ENCODE measurements at places on chromosomes 6 and 20.

DNA sequence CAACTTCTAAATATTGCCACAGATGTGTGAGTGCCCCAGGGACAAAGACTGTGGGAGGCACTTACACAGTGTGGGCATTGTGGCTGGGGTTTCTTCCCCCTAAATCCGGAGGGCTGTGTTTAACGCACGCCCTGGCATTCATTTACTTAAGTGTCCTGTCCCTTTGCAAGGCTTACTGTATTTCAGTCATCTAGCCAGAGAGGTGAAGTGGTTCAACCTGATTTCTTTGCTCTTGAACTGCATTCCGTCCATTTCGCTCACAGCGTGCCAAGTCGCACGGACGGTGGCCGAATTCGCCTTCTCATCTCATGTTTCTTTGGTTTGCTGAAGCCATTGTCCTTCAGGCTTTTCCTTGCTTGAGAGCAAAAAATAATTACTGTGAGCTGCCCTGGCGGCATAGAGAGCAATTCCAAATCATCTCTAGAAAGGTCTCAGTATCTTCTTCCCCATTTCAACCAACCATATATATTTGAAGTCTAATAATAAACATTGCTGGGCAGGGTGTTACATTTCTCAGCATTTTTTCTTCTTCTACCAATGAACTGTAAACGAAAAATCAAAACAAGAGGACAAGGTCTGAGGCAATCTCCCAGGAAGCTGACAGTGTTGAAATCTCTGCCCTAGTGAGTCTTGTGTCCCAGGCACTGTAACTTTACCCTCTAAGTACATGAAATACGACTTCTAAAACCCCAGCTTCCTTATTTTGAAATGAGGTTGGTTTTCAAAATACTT, 16.9 kb downstream of the SYTL3 start:
- no peak for DNase-seq

DNA sequence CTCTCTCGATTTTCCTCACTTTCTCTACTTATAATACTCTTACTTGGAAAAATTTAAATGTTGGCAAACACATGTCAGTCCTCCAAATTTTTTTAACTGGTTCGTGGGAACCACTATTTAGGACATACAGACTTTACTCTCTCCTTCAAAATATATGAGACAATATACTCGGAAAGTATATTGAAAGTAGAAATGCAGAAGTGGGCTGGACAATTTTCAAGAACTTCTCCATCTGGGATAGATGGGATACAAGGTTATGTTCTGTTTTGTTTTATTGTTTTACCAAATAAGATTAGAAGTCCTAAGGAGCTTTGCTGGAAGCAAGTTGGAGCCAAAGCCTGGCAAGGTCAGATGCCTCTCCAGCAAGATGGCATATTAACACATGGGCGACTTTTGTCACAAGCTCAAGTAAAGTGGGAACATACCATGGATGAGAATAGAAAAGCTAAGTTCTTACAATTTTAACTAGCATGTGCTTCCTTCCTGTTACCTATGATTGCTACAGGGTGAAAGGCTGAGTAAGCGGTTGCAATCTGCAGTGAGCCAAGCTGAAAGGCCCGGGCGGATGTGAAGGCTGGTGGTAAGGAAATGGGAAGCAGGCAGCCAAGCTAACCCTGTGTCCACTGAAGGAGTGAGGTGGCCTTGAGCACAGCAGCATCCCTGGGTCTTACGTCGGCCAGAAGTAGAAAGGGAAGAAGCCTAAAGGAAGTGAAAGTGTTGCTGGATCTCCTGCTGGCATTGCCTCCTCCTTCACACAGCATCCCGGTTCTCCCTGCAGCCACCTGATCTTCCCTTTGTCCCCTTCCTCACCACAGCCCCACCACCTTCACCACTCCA, 7.1 kb downstream of the MAP3K5 start:
- no peak for DNase-seq

- no peak for DNase-seq
Observed at GRCh38 chr6:144311361-144311760, 26.2 kb downstream of the UTRN start.

- DNase-seq = no peak
Observed at GRCh38 chr6:63516186-63516944, 55.9 kb upstream of the LOC128125822 start.

- no peak for DNase-seq
Observed at GRCh38 chr6:105889902-105890301, 196.2 kb upstream of the PRDM1 start.

- DNase-seq = no peak
Observed at GRCh38 chr20:12728782-12729181, 280.0 kb upstream of the SPTLC3 start.

GRCh38 chr6:45911691-45912090, 104.0 kb downstream of the CLIC5 start:
- no peak for DNase-seq

- peak; percentile 6 for DNase-seq
Observed at GRCh38 chr20:37914672-37915433, 11.9 kb downstream of the VSTM2L start.

GRCh38 chr6:318243-318890, 26.1 kb downstream of the DUSP22 start:
- no peak for DNase-seq

DNA sequence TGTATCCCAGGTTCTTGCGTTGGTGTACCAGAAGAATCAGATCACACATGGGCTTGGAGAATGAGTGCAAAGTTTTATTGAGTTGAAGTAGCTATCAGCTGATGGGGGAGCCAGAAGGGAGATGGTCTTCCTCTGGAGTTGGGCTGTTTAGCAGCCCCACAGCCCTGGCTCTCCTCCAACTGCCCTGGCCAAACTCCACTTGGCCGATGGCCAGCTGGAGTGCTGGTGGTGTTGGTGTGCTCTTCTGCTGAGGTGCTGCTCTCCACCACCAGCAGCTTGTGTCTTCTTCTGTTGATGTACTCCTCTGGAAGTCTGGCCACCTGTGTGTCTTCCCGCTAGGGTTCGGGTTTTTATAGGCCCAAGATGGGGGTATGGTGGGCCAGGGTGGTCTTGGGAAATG, 172.8 kb downstream of the TINAG start:
- no peak for DNase-seq

- no peak for DNase-seq
Observed at GRCh38 chr6:150417899-150418826, 49.4 kb downstream of the IYD start.

GRCh38 chr6:9583753-9584352, 831.0 kb downstream of the TFAP2A start:
- no peak for DNase-seq

- no peak for DNase-seq
Observed at GRCh38 chr6:168032005-168032760, 34.7 kb downstream of the KIF25 start.

DNA sequence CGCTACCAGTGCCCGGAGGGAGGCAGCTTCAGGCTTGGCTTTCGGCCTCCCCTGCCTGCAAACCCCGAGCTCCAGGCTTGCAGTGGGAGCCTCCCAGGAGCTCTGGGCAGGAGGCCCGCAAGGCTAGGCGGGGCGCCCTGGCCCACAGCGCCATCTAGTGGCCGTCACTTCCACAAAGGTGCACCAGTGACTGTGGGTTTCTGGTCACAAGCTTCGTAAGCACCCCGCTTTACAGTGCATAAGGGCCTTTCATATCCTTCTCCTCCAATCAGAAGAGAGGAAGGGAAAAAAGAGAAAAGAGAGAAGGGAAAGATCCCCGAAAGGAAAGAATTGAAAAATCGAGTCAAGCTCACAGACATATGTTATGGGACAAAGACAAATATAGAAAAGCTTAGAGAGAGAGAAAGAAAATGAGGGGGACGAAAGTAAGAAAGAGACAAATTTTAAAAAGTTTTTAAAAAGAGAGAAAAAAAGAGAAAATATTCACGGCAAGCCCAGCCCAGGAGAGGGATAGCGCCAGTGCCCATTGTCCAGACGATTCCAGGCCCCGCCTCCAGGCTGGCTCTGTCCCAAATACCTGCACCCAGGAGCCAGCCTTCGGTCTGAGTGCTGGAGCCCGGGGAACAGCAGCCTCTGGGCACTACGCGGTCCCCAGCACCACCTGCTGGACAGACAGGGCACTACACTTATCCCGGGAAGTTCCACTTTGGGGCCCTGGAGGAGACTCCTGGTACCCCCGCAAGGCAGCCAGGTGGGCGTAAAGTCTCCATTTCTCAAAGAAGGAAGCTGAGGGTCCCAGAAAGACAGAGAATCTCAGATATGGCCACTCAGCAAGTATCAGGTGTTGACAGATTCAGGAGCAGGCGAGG, 207.1 kb downstream of the PREX1 start:
- DNase-seq = peak; percentile 75

GRCh38 chr6:109351231-109352130, 30.8 kb downstream of the CD164 start:
- no peak for DNase-seq

DNA sequence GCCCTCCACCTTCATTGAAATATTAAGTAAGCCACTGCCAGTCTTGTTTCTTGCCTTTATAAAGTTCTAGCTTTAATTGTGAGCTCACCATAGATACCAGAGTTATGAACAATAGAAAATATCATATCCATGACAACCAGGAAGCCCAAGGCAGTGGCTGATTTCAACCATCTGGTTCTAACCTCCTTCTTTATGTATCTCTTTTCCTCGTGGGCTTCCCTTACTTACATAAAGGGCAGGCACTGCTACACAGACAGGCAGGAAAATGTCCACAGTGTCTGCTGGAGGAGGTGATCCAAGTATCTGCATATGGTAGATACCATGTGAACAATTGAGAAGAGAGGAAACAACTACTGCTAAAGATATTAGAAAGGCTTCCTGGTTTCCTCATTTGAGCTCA, 65.2 kb upstream of the PRND start:
- DNase-seq = no peak

DNA sequence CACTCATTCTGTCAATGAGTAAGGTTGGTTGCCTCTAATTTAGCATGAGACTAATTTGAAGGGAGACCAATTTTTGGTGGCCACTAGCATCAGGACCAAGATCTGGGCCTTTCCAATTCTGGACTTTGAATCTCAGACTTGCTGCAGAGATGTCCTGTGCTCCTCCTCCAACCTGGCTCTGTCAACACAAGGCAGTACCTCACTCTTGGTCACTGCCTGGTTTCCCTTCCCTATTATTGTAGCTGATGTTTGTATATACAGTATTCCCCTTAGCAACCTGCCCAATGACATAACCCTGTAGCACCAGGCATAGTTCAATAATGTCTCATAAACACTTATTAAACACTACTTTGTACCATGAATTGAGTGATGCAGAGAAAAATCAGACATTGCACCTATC, 50.4 kb downstream of the UNC5CL start:
- DNase-seq = no peak

- DNase-seq = no peak
Observed at GRCh38 chr6:169287675-169288074, 34.0 kb upstream of the THBS2 start.

DNA sequence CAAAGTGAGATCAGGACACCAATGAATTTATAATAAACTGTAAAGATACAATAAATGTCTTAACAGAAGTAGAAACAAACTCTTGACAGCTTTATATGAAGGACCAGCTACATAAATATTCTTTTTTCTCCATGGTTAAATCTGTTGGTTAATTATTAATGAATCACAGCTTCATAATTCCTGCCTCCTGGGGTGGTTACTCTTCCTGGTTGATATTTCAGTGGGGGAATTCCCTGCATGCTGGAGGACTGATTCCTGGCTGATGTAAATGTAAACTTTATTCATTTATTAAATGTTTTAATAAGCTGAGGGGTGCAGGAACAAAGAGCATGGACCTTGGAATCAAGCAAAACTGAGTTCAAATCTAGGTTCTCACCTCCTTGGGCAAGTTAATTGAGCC, 16.2 kb upstream of the RCAN2 start:
- no peak for DNase-seq

GRCh38 chr6:138128096-138128495, 20.9 kb upstream of the PERP start:
- DNase-seq = no peak

- DNase-seq = no peak
Observed at GRCh38 chr20:48026981-48027592, 241.8 kb upstream of the SULF2 start.
